Stimulated activated CD4-positive, alpha-beta T cell treated with anti-CD3 and anti-CD28 coated beads, Interleukin-15, amount 100 ng/mL, for 1 hour (primary cell): ENCODE measurements at places on chromosomes 1 and 21.

DNA sequence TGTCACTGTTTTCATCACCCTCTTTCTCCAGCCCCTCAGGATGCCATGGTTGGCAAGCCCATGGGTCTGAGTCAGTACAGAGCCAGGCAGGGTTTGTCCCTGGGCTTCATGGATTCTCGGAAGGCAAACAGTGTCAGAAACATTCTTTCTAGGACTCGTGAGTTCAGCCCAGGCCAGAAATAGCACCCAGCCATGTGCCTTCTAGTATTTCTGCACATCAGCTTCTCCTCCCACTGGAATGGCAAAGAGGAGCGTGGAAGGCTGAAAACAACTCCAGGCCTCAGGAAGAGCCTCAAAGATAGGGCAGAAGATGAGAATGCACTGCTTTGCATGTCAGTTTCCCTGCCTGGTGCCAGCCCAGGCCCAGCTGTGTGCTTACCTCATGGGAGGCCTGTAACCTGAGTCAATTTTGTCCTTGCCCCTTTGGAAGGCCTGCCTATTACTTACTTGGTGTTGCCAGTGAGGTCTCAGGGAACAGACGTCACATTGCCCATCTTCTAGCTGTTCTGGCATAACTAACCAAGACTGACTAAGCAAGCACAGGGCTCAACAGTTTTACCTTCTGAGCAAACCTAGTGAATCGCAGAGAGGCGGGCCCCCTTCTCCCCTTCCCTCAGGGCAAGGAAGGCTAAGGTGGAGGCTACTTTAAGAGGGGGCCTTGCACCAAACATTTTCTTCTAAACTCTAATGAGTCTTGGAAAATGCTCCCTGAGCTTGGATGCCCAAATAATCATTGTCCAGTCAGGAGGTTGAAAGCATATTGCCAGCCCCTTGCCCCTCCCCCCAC is 42.4 kb downstream of the GLUL start:
- no peak for DNase-seq

- DNase-seq = no peak
These were observed 19.4 kb downstream of the AGRN start for GRCh38 chr1:1039145-1039910.

GRCh38 chr1:44839576-44839975 is 3.5 kb downstream of the PTCH2 start:
- no peak for DNase-seq

GRCh38 chr1:63463248-63463647 is 59.8 kb downstream of the ITGB3BP start:
- DNase-seq = no peak

DNA sequence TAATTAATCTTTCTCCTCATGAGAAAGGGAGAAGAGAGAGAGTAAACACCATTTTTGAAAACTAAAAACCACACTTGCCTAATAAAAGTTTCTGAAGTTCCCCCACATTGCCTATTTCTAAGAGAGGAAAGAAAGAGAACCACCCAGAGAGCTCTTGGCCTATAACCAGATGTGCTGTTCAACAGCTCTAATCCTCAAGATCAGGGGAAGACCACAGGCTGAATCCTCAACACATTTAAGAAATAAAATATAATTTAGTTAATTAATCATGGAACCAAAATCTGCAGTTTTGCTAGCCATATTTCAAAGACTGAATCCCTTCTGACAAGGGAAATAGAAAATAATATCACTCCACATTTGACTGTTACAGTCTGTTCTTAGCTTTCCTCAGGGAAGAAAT is 11.9 kb downstream of the PRRX1 start:
- no peak for DNase-seq

GRCh38 chr1:184747089-184747955 is 7.3 kb downstream of the EDEM3 start:
- no peak for DNase-seq

- no peak for DNase-seq
These were observed 95.3 kb downstream of the BACH1 start for GRCh38 chr21:29394051-29394450.

GRCh38 chr1:70504821-70505193 is 93.7 kb downstream of the CTH start:
- no peak for DNase-seq

DNA sequence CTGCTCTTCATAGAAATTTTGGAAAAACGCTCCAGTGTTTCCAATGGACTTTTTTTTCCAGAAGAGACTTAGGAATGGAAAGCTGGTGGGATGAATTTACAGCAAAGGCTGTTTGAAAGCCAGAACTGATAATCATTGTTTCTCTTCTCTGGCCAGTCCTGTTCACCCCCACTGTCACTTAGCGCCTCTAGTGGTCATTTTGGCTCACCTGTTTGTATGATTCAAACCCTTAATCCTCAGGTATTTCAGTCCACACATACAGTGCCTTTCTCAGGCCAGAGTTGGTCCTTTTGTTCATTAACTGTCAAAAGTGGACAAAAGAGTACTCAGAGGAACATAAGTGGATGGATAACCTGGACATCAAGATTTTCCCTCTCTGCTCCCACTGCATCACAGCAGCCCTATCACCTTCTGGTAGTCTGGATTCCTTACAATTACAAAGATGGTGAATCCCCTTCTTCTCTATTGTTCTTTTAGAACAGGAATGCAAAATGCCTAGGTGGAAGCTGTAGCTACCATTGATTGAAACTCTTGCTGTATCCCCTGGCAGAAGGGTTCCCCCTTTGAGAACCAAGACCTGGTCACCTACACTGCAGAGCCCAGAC is 177.6 kb upstream of the OLFM3 start:
- DNase-seq = no peak
